Activated naive CD4-positive, alpha-beta T cell (primary cell): ENCODE measurements at places on chromosomes 16 and 17.

DNA sequence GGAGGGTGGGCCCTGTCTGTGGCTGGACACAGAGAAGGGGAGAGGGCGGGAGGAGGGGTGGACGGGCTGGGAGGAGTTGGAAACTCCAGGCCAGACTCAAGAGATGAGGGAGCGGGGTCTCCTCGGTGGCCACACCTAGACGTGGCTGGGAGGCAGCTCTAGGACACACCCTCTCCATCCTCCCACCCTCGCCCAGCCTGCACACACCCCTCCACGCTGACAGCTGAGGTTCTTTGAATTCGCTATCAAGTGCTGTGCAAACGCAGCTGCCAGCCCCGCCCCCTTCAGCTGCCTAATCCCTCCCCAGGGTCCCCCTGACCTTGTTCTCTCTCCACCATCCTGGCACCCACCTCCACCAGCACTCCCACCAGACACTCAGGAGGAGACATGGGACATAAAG, 48.7 kb downstream of the DNAH17 start:
- DNase-seq, result no peak

GRCh38 chr17:80663781-80664206, 119.2 kb downstream of the RPTOR start:
- peak; percentile 31 for DNase-seq

DNA sequence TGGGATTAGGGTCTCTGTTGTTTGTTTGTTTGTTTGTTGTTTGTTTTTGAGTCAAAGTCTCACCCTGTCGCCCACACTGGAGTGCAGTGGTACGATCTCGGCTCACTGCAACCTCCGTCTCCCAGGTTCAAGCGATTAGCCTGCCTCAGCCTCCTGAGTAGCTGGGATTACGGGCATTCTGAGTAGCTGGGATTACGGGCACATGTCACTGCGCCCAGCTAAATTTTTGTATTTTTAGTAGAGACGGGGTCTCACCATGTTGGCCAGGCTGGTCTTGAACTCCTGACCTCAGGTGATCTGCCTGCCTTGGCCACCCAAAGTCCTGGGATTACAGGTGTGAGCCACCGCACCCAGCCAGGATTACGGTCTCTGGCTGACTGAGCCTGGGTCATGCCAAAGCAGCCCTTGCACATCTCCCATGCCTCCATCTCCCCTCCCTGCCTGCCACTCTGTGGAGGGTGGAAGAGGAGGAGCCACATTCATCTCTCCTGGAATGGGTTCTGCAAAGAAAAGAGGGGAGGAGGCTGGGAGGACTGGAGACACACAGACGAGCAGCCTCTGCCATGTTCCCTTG, 59.2 kb downstream of the BEAN1 start:
- DNase-seq, result no peak

- DNase-seq, result no peak
Measured at GRCh38 chr17:45946841-45947256, 52.2 kb upstream of the STH start.

DNA sequence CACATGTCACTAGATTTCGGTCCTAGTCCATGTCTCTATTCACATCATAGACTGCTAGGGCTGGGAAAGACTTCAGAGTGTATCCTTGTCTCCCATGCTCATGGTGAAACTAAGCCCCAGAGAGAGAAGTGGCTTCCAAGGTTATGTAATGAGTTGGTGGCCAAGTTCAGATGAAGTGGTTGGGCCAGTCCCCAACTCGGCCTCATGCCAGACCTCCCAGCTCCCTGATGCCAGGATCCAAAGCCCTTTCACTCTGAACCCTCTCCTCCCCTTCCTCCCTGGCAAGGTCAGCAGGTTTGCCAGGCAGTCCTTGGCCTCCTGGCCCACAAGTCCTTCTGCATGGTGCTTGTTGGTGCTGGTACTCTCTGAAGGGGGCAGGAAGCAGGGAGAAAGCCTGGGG, 189.7 kb downstream of the AXIN2 start:
- DNase-seq, result no peak

DNA sequence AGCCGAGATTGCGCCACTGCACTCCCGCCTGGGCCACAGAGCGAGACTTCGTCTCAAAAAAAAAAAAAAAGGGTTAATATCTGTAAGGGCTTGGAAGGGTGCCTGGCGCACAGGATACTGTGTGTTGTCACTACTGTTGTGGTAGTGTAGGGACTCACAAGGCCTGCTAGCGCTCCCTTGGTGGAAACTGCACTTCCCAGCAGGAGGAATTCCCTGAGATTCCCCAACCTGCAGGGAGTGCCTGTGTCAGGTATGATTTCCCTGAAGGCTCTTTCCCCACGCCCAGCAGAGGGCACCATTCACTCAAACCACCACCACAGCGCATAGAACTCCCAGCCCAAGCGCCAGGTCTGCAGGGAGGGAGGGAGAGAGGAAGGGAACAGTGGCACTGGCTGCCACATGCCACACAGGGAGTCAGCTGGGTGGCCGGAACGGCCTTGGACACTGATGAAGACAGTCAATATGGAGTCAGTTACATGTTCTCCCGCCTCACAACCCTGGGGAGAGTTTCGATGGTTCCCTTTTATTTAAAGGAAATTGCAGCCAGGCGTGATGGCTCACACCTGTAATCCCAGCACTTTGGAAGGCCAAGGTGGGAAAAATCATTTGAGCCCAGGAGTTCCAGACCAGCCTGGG, 32.7 kb upstream of the CDH1 start:
- DNase-seq, result no peak

DNA sequence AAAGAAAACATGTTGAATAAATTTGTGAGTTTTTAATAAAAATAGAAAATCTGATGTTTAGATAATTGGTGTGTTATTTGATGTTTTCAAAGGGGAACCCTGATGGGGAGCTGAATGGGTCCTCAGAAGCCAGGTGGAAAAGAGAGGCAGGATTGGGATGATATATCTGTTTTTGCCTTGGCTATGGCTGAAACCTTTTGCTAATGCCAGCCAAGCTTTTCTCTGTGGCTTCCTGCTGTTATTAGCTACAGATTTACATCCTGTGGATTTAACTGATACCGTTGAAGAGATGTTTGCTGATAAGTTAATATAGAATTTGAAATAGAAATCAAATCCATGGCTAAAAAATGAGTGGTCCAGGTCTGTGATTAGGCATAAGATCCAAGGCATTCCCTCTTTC, 4.2 kb upstream of the AATF start:
- no peak for DNase-seq

- DNase-seq, result no peak
Measured at GRCh38 chr16:15961571-15962090, 12.2 kb downstream of the ABCC1 start.

GRCh38 chr17:67174190-67174589, 70.8 kb downstream of the HELZ start:
- no peak for DNase-seq

DNA sequence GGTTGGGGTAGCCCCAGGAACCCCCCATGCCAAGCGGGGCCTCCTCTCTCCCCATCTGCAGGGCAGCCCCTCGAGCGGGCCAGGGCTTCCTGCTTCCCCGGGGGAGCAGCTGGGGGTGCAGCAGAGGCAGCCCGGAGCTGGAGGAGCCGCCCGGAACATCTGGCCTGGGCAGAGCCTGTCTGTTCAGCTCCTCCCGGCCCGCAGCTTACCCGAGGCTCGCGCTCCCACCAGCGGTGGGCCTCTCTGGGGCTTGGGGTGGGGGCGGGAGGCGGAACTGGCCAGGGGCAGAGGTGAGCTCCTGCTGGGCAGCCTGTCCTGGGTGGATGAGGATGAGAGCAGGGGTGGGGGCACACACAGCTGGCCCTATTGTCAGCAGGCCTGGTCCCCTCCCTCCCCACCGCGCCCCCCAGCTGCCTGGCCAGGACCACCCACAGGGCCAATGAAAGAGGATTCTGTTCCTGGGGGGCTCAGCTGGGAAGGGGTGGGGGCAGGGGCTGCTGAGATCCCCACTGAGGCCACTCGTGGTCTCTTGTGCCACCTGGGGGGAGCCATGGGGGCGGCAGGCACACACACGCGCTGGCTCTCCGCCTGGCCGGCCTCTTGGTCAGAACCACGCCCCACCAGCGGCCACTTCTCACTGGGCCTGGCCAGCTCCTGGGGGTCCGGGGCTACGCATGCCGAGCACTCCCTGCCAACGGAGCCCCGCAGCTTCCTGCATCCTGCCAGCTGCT, 34.7 kb downstream of the BAHCC1 start:
- DNase-seq, result no peak

- DNase-seq, result no peak
Measured at GRCh38 chr17:18027280-18027679, 11.7 kb downstream of the ATPAF2 start.

- DNase-seq, result no peak
Measured at GRCh38 chr17:77848257-77848656, 110.2 kb upstream of the TNRC6C start.

DNA sequence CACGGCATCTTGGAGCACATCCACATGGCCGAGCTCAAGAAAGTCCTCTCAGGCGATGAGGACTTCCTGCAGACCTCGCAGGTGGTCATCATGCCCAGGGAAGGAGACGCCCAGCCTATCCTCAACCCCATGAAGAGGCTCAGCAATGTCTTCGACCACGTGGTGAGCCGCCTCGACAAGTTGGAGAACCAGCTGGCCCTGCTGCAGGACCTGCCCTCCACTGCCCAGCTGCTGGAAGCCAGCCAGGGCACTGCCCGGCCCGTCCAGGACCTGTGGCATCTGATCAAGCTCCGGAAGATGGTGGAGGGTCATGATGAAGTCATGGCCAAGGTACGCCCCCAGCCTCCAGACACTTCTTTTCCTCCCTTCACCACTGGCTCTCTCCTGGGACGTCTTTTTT, 440 bp downstream of the C16orf96 start:
- DNase-seq, result no peak

DNA sequence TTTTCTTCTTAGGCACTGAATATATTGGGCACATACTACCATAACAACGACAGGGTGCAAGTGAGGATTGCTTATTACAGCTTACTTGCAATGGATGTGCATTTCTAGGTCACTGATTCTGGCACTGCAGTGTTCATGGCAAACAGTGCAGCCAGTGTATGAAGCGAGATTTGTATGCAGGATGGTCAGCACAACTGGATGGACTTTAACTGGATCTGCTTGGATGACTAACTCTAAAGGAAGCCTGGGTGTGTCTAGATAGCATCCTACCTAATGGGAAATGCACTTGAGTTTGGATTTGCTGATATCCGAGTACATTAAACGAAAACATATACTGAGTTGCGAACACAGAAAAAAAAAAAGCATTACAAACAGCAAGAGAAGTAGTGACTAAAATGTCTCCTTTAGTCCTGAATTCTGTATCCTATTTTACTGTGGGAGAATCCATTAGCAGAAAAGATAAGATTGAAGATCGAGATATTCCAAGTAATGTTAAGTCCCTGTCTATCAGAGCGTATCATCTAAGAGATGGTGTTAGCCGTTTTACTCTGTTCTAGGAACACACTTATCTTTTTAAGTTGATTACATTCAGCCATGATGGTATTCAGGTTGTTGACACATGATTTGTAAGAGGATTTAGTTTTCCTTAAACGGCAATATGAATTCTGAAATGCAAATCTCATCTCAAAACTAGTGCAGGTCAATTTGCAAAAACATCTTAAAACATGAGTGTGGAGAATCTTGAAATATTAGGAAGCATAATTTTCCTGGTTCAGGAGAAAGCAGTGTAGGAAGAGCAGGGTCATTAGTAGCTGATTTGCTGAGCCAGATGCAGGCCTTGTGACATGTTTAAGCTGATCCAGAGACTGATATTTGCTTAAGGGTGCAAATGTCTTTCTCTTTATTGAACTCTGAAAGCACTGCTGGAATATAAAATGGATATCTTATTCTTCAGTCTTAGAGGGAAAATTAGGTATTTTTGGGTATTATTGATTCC, 142.6 kb upstream of the CPHXL start:
- DNase-seq, result no peak

- DNase-seq, result no peak
Measured at GRCh38 chr16:4537376-4538343, 913 bp downstream of the CDIP1 start.

- no peak for DNase-seq
Measured at GRCh38 chr16:23979441-23979840, 143.7 kb downstream of the PRKCB start.

DNA sequence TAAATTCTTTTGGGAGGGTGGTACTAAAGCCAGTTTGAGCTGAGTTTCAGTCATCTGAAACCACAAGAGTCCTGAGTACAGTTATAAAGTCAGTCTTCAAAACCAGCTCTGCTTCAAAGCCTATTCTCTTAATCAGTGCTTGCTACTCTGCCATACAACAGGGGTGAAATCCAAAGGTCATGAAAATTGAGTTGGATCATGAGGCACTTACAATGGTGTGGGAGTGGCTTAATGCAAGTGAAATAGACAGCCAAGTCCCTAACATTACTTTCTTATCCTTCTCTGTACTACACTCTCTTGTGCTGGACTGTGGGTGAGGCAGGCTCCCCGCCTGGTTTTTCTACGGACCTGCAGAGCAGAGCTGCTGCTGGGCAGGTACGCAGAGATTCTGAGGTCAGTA, 12.4 kb downstream of the CBLN1 start:
- DNase-seq, result no peak

DNA sequence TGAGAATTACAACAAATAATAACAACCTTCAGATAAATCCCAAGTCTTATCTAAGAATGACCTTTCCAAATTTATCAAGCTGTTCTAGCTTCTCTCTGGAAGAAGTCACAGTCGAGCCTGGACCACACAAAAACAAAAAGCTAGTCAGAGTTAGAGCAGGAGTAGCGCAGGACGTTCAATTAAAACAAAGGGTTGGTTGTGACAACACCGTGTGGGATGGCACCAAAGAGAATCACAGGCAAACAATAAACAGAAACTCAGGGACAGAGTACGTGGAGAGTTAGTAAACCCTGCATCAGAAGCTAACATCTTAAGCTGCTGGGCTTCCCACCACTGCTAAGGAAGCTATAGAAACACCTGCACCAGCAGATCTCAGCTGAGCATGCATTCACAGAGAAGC, 23.8 kb downstream of the ARHGAP17 start:
- DNase-seq, result no peak

- DNase-seq, result no peak
Measured at GRCh38 chr17:27596096-27596495, 34.9 kb upstream of the LGALS9 start.
